ENCODE measurements at places on chromosomes 5 and 9. TPM values are rescaled to one million over a fixed set of nuclear protein-coding genes. Genes with fewer than 3 reads are reported as not detected.

- H3K4me1 ChIP-seq = no peaks in the 10 kb centered on the region
- H3K27me3 ChIP-seq = no peaks in the 10 kb centered on the region
- DNase-seq = no peak
- no peak overlapping the region for H3K4me3 ChIP-seq
- H3K36me3 ChIP-seq = no peaks in the 10 kb centered on the region
Observed at GRCh38 chr9:35549441-35549840, 55.6 kb upstream of the TESK1 start.

The NXNL2 gene
- total RNA-seq = 0.60 TPM

GRCh38 chr5:158797498-158797845, 302.2 kb downstream of the EBF1 start:
- no peak for DNase-seq
- H3K27ac ChIP-seq = no peak overlapping the region
- no peaks in the 10 kb centered on the region for H3K27me3 ChIP-seq
- H3K4me3 ChIP-seq = no peak overlapping the region

The MARVELD2 gene
- 50.3 TPM for total RNA-seq

DNA sequence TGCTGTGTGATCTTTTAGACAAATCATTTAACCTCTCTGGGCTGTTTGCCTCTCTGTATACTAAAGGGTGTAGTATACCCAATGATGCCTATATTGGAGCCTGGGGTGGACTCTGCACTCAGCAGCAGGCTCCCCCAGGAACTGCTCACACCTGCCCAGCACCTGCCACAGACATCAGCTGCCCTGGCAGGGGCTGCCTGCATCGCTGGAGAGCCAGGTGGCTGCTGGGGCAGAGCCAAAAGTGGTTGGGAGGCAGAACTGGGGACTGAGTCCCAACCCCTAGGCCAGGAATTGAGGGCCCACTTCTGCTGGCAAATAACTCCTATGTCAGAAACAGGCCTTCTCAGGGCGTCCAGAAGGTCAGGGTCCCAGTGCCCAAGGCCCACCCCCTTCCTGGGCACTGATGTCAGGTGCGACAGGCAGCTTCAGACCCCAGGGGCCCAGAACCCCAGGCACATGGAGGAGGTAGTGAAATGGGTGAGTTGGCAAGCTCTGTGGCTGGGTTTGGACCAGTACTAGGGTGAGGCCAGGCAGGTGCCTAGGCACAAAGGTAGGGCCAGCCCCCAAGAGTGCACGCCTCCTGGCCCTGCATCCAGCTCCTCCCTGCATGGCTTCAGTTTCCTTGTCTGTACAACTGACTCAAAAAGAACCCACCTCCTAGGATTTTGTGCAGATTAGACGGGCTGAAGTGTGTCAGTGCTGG, 5.8 kb downstream of the UNC5A start:
- peaks cover 4% of the 10 kb centered on the region for H3K27me3 ChIP-seq
- no peaks in the 10 kb centered on the region for H3K4me1 ChIP-seq
- DNase-seq = no peak
- H3K36me3 ChIP-seq = no peaks in the 10 kb centered on the region
- H3K4me3 ChIP-seq = no peak overlapping the region
- H3K27ac ChIP-seq = no peak overlapping the region

DNA sequence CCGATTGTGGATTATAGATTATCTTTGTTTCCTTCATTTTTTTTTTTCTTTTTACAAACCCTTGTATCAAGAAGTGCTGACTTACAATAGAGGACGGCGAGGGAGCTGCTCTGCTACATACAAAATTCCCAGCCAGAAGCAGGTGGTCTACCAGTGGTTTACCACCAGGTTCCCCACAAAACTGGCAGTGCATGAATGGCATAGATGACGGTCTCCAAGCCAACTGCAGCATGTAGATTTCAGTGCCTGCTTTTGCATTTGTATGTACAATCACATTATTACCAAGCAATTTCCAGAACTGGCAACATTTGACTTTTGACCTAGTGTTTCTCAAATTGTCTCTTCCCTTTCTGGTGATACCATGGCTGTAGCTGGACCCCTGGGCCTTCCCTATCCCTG, 84.0 kb downstream of the ACER2 start:
- no peak overlapping the region for H3K4me3 ChIP-seq
- no peaks in the 10 kb centered on the region for H3K4me1 ChIP-seq
- no peaks in the 10 kb centered on the region for H3K36me3 ChIP-seq
- no peaks in the 10 kb centered on the region for H3K27me3 ChIP-seq
- DNase-seq = no peak
- H3K27ac ChIP-seq = no peak overlapping the region

Data from Caco-2 (cell line).